ENCODE measurements at places on chromosomes 7 and 10.

GRCh38 chr10:42953684-42954674 lies 122.9 kb upstream of the RET start:
- peak; percentile 0 for DNase-seq

GRCh38 chr10:62764011-62764410 lies 40.5 kb upstream of the ADO start:
- no peak for DNase-seq

GRCh38 chr7:143210541-143210940 lies 11.3 kb upstream of the TAS2R40 start:
- DNase-seq: peak; percentile 70

GRCh38 chr7:76049295-76049694 lies 1.4 kb downstream of the MDH2 start:
- DNase-seq: no peak

DNA sequence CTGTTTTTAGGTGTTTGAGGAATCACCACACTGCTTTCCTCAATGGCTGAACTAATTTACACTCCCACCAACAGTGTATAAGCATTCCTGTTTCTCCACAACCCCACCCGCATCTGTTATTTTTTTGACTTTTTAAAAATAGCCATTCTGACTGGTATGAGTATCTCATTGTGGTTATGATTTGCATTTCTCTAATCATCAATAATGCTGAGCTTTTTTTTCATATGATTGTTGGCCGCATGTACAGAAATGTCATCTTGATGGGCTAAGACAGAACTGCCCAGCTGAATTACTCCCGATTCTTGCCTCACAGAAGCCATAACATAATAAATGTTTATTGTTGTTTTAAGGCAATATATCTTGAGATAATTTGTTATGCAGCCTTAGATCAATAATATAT lies 93.1 kb upstream of the DKK1 start:
- no peak for DNase-seq

- DNase-seq: peak; percentile 75
Observed at GRCh38 chr7:66013938-66014337, 31.9 kb upstream of the GUSB start.

GRCh38 chr10:87706731-87707130 lies 47.1 kb downstream of the PAPSS2 start:
- no peak for DNase-seq

DNA sequence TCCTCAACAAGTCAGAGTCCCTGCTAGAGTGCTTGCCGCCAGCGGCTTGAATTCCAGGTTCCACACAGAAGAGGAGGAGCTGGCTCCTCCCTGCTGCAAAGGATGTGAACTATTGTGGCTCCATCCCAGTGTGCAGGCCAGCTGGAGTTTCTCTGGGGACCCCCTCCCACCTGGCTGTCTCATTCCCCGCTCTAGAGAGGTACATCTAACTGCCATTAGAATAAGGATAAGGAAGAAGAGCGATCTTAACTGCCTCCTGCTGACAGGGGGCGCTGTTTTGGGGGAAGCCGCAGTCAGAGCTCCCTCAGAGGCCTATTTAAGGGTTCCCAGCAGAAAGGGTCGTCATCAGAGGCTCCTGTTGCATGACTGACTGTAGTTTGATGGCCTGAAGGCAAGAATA lies 40.8 kb upstream of the HECW1 start:
- DNase-seq: peak; percentile 70

DNA sequence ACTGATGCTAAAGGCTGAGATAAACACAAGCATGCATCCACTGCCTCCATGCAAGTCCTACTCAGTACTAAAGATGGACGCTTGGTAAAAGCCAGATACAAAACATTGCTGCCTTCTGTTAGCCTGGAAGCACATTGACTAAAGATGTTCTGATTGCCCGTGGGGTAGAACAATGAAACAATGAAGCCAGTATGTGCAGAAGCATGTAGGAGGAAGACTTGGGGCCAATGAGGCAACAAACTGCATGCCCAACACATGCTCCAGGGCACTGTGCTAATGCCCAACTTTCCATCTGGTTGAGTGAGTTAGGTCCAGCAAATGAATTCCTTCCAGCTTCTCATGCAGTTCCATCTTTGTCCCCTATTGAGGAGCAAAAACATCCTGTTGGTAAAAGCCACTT lies 1245.5 kb downstream of the GATA3 start:
- DNase-seq: no peak

- DNase-seq: peak; percentile 96
Observed at GRCh38 chr7:130010689-130011412, 40.3 kb downstream of the ZC3HC1 start.

- no peak for DNase-seq
Observed at GRCh38 chr7:37365405-37365804, 83.3 kb downstream of the ELMO1 start.

- peak; percentile 64 for DNase-seq
Observed at GRCh38 chr7:28410628-28411531, 1.4 kb upstream of the CREB5 start.

DNA sequence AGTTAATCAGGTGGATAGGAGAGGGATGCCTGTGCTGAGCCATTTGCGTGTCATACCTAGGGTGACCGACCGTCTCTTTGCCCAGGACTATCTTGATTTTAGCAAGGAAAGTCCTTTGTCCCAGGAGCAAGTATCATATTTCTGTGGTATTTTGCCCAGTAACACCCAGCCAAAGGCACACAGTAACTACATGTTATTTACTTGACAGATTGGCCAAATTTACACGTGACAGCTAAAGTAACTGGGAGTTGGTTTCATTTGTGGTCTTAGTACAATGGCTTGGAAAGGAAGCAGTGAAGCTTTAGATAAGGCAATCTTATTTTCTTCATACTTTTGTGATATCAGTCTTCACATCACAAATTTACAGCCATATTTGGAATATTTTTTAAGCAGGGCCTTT lies 142.1 kb downstream of the JCAD start:
- DNase-seq: no peak

DNA sequence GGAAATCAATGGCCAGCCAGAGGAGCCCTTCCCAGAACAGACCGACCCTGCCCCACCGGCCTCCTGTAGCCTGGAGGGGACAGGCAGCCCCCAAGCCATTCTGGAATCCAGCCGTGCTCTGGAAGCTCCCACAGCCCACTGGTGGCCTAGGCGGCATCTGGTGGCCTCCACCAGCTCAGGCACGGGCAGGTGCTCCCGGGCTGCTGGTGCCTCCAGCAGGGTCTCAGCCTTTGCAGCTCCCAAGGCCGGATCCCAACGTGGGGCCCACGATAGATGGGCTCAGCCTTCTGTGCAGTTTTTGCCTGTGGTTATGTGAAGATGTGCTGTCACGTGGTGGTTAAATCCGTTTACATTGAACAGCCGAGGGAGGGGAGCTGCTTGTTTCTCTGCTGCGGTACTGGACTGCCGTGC lies 44.4 kb downstream of the JAKMIP3 start:
- DNase-seq: no peak

DNA sequence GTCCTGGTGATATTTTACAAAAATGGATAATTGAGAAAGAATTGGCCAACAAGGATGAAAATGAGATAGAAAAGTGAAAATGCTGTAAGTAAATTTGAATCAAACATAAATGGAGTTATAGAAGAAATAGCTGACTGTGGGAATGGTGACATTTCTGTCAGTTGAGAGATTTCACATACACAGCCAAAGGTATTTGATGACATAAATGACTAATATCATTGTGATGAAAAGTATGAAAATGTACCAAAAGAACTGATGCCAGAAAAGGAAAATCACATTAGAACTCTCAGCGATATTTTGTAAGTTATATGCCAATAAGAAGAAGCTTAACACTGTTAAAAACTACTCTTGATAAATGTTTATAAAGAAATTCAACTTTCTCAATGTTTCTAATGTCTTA lies 54.9 kb downstream of the TFPI2 start:
- DNase-seq: no peak

GRCh38 chr7:16918288-16918895 lies 36.6 kb upstream of the AGR3 start:
- no peak for DNase-seq
